ENCODE measurements at places on chromosomes 1 and 21.
A peak's percentile ranks its signal among the peaks of the same experiment; 100 is the strongest.

DNA sequence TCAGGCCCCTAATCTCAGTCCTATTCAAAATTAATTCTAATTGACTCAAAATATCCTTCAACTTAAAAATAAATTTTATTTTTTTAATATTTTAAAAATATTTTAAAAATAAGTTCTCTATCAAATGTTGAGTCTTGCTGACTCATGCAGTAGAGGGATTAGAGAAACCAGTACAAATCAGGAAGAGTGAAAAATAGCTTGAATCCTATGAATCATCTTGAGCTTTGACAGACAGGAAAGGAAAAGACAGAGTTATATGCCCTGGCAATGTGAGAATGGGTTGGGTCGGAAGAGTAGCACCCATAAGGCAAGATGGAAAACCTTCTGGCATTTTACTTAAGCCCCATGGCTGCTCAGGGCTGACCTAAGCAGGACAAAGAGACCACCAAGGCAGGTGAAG lies 346.6 kb upstream of the RUNX1 start:
- no peak for DNase-seq

DNA sequence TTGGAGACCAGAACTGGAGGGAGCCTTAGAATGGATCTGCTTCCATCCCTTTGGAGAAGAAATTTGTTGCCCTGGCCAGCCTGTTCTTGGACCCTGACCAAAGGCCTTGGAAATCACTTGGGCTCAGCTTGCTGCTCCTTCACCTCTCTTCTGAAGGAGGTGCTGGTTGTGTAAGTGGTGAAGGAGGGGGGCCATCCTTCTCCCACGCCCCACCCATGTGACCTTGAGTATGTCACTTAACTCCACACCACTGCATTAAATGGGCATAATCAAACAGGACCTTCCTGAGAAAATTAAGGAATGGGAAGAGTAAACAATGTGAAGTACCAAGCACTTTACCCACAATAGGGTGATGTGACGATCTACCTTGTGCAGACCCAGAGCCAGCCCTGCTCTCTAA lies 68.3 kb upstream of the GJB5 start:
- DNase-seq, result no peak

GRCh38 chr1:19045898-19046880 lies 89.7 kb upstream of the IFFO2 start:
- DNase-seq, result no peak

DNA sequence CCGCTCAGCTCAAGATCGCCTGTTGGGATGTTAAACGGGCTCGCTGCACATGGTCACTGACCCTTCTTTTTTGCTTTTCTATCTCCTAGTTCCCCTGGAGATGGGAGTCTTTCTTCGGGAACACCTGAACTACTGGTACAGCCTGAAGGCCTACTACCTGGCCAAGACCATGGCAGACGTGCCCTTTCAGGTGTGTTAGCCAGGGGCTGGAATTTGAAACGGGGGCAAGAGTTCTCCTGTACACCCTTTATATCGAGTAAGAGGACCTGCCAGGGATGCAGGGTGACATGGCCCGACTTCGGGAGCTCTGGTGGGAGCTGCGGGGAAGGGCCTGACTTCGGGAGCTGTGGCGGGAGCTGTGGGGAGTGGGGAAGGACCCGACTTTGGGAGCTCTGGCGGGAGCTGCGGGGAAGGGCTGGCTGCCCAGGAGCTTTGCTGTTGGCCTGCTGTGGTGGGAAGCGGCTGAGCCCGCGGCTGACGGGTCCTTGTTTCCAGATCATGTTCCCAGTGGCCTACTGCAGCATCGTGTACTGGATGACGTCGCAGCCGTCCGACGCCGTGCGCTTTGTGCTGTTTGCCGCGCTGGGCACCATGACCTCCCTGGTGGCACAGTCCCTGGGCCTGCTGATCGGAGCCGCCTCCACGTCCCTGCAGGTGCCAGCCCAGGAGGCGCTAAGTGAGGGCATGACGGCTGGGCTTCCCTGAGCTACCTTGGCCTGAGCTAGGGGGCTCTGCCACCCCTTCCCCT lies 24.0 kb downstream of the TFF3 start:
- no peak for DNase-seq

- no peak for DNase-seq
These were observed 77.9 kb upstream of the HP1BP3 start for GRCh38 chr1:20865001-20865400.

DNA sequence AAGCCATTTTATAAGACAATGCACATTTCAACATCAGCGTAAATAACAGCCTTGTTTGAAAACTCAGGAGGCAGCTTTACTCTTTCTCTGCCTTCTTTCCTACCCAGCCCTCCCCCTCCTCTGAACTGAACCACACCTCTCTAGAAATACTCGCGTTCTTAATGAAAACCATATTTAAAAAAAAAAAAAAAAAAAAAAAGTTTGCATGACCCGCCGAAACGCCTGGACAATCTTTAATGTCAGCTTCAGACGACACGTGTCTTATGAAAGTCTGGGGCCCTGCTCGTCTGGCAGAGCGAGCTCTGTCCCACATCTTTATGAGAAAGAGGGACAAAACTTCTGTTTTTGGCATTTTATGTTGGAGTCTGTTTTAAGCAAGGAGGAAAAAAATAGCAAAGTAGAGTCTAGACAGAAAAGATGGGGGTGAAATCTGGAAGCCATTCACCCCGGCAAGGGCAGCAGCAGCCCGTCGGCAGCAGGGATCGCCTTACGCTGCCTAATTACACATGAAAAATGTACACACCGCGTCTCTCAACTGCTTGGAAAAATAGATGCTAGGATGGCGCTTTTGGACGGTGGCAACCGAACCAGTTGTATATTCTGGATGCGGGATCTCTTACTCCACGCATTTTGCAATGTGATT lies 130.4 kb upstream of the ETS2 start:
- no peak for DNase-seq

- no peak for DNase-seq
These were observed 135.5 kb upstream of the ERRFI1 start for GRCh38 chr1:8161546-8162105.

- no peak for DNase-seq
These were observed 95.5 kb upstream of the SGIP1 start for GRCh38 chr1:66438501-66438900.

- no peak for DNase-seq
These were observed 164.8 kb upstream of the ZC3H12A start for GRCh38 chr1:37309574-37309973.

DNA sequence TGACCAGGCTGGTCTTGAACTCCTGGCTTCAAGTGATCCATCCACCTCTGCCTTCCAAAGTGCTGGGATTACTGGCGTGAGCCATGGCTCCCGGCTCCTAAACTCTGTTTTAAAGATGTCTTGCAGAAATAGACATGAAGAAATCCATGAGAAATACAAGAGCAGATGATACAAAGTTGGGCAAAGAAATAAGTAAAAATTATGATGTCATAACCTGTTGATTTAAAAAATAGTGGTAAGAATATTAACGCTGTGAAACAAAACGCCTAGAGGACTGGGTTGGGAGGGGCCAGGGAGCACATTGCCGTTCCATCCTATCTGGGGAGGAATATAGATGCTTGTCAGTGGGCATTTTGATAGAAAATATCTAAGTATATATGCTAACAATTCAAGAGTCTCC lies 1.2 kb upstream of the ITGB2 start:
- DNase-seq, result no peak

GRCh38 chr1:17852383-17852782 lies 97.2 kb downstream of the ACTL8 start:
- no peak for DNase-seq

DNA sequence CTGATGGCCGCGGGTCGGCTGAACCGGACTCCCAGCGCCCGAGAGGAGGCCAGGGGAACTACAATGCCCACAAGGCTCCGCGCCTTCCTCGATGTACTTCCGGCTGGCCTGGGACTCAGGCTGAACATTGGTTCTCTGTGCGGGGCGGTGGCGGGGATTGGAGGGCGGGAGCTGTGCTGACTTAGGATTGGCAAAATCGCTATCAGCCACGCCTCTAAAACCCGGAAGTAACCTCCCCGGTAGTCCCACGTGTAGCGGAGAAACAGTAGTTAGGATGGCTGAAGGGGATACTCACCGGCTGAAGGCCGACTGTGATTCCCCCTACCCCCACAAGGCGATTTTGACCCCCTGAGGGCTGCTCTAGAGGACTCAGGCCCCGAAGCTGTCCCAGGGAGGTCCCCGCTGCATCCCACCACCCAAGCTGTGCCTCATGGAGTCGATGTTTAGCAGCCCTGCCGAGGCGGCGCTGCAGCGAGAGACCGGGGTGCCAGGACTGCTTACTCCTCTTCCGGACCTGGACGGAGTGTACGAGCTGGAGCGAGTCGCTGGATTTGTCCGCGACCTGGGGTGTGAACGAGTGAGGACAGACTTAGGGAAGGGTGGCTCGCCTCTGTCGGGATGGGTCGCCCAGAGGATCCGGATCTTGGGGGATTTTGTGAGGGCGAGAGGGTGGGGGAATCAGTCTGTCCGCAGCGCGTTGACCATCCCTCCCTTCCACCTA lies at the start of gene DPH2:
Gene DPH2, plus strand, starts transcription at position 265 of the 721 bp plus-strand sequence. Its CDS starts 166 bp downstream, at position 431.
- peak; percentile 99 for DNase-seq

GRCh38 chr1:33234588-33234990 lies 21.7 kb upstream of the ZNF362 start:
- no peak for DNase-seq

GRCh38 chr1:18160290-18160942 lies 52.8 kb downstream of the IGSF21 start:
- no peak for DNase-seq

GRCh38 chr1:25800703-25801377 lies 847 bp downstream of the SELENON start:
- no peak for DNase-seq

- DNase-seq, result no peak
These were observed 437.2 kb upstream of the PRMT6 start for GRCh38 chr1:106619080-106619826.

- no peak for DNase-seq
These were observed 70.4 kb downstream of the ACTL8 start for GRCh38 chr1:17825273-17826164.

GRCh38 chr1:227749916-227750710 lies 14.9 kb downstream of the SNAP47 start:
- DNase-seq, result no peak

GRCh38 chr1:100009458-100009857 lies 39.7 kb downstream of the SLC35A3 start:
- DNase-seq, result no peak

GRCh38 chr1:206921772-206922265 lies at the start of gene FCMR:
FCMR (minus strand) TSS chr1:206921941; CDS start chr1:206921854, 87 bp downstream.
- DNase-seq, result peak; percentile 30

DNA sequence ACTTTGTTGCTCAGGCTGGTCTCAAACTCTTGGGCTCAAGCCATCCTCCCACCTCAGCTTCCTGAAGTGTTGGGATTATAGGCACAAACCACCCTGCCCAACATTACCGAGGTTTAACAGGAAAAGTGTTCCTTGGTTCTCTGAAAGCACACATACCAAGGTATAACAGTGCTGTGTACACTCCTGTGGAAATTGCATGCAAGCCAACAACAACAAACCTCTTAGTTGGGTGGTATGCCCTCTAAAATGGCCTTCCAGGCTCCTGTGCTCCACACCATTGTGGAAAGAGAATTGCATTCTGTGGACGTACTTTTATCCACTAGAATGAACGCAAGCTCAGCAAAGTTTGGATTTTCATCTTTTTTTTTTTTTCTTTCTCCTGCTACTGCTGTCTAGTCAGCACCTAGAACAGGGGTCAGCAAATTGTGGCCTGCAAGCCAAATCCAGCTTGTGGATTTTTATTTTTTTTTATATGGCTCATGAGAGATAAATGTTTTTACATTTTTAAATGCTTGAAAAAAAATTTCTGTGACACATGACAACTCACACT lies 192.2 kb upstream of the TNR start:
- DNase-seq, result no peak

DNA sequence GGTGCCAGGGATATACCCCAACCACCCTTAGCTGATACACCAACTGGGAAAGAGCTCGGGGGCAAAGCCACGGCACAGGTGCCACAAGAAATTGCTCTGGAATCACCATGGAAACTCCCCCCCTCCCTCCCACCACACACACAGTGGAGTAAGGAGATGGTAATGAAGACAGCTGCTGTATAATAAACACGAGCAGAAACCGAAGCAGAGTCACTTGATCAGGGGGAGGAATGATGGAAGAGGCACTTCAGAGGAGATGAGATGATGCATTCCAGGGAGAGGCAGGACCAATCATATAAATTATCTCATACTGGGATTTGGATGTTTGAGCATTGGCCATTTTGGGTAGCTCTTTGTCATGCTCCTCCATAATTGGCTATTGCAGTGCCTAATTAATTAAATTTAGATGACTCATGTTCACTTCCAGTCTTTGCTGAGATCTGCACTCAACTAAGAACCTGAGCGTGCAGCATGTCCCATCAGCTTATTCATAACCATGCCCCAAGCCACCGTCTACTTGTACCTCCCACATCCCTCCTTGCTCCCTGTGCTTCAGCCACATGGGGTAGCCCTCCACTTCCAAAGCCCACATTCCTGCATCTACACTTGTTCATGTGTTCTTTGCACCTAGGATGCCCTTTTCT lies 189.5 kb downstream of the ZSCAN20 start:
- DNase-seq, result no peak

DNA sequence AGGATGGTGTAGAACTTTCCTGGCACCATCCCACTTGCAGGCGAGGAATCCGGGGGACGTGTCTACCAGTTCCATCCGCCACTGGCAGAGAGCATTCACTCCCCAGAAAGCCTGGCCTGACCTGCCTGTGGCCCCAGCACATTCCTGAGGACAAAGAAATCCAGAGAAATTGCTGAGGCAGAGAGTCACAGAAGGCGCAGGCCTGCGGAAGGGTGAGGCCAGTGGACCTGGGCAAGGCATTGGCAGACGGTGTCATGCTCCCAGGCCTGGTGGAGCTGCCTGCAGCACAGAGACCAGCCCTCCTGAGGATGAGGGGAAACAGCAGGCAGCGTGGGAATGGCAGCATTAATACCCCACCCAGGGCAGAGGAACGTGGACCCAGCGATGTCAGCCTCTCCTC lies 81.2 kb upstream of the F3 start:
- no peak for DNase-seq

- DNase-seq, result no peak
These were observed 1.4 kb upstream of the BRINP3 start for GRCh38 chr1:190479050-190479397.

DNA sequence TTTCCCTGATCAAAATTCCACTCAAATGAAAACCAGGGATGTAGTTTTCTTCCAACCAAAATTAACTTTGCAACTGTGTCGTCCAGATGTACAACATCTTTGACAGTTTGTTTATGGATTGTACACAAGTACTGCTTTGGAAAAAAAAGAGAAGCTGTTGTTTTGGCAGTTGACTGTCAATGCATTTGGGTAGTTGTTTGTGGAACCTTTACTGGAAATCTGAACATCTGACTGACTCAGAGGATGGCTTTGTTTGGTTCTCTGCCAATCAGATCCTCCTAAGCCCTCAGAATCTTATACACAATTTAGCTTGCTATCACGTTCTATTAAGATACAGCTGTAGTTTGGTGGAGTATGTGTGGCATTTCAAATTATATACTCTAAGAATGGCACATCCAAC lies 195.0 kb downstream of the KCNK2 start:
- no peak for DNase-seq

GRCh38 chr1:47382399-47382983 lies 33.6 kb upstream of the FOXE3 start:
- no peak for DNase-seq

- no peak for DNase-seq
These were observed 62.0 kb upstream of the USP25 start for GRCh38 chr21:15667819-15668218.

- no peak for DNase-seq
These were observed 128.0 kb downstream of the TNNI3K start for GRCh38 chr1:74363220-74363619.
